ENCODE measurements at places on chromosomes 11 and 22.

DNA sequence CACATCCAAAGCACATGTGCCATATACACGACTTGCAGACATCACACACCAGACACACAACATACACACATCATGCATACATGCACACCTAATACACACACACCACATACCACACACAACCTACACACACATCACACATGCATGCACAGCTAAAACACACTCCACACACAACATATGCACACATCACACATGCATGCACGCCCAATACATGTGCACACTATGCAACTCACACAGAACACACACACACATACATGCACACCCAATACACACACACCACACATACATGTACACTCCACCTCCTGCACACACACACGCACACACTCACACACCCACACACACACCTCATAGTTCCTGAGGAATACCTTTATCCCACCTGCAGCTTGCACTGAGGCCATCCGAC lies 436.0 kb downstream of the MIAT start:
- DNase-seq = no peak

DNA sequence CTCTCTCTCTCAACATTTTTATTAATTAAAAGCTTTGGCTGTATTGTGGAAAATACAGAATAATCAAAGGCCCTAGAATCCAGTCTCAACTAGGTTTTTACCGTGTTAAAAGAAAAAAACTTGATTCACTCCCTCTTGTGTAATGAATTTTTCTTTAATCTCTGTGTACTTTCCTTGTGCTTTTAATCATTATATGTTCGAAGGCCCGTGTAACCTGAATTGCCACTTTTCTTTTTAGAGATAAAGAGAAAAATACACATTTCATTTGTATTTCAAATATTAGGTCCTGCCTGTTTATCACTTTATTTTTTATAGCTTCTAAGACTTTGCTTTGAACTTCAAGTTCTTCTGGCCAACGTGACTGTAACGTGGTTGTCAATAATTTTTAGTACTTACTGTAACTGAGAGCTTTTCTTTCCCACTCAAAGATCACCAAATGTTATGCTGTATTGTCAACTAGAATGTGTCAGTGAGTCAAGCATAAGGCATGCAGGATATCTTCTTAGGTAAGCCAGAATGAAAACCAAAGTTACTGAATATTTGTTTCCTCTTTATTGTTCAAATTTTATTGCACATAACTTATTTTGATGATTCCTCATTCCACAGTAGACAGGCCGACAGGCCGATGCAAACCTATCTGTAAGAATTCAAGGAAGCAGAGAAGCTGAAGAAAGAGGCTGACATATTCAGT lies 23.3 kb upstream of the FAR1 start:
- no peak for DNase-seq

GRCh38 chr11:86718521-86718920 lies 46.1 kb upstream of the ME3 start:
- no peak for DNase-seq

DNA sequence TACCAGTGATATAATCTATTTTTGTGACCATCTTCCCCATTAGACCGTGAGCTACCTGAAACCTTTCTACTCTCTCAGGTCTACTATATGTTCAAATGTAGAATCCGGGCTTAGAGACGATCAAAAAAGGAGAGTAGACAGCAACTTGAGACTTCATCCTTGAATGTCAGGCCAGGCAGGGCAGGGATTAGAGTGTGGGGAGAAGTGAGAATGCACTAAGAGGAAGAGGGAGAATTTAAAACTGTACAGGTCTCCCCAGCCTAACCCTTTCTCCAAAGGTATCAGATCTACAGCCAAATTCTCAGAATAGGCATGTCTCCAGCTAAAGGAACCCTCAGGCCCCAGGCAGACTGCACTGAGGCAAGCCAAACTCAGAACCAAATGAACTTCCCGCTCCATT lies 935 bp downstream of the LAMTOR1 start:
- DNase-seq = no peak

DNA sequence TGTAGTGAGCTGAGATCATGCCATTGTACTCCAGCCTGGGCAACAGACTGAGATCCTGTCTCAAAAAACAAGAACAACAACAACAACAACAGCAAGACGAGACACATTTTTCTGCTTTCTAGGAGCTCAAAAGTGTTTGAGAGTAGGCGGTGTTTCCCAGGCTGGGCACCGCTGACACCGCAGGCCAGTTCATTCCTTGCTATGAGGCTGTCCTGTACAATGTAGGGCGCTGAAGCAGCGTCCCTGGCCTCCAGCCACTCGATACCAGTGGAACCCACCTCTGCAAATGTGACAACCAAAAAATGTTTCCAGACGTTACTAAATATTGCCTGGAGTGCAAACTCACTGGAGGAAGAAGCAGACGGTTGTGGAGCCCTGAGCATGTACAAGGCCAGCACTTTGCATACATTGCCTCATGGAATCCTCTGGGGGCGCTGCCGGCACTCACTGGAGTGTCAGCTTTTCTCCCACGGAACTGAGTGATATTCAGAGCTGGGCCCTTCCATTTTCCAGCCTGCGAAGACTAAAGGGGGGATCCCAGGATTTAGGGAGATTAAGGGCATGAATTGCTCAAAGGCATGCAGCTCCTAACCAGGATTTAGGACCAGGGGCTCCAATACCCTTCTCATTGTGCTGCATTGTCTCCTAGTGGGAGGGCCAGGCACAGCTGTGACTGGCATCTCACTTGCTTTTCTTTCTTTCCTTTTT lies 5.8 kb upstream of the MIEF1 start:
- DNase-seq = no peak

GRCh38 chr11:5992150-5992549 lies 5.4 kb upstream of the OR52L1 start:
- no peak for DNase-seq

- DNase-seq = no peak
Measured at GRCh38 chr22:29690476-29690875, 29.3 kb upstream of the CABP7 start.

DNA sequence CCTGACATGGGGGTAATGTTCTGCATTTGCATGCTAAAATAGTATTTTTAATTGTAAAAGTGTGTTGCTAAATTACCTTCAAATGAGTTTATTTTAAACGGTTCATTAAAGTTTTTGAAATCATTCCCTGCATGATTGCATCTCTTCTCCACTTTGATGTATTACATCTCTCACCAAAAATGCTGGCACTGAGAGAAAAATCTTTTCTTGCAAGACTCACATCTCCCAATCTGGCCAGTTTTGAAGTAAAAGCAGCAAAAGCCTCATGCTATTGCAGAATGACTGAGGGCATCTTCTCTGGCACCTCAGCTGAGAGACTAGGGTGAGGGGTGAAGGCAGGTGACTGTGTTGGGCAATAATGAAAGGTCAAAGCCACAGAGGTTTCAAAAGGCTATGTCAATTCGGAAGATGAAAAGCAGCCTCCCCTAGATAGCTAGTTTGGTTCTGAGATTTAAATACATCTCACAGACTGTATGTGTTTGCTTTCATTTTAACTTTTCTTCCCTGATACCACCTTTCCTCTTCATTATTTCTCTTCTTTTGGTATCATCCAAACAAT lies 292.2 kb upstream of the RAG2 start:
- DNase-seq = no peak

- DNase-seq = no peak
Measured at GRCh38 chr22:22903355-22903777, 15.8 kb downstream of the IGLL5 start.

DNA sequence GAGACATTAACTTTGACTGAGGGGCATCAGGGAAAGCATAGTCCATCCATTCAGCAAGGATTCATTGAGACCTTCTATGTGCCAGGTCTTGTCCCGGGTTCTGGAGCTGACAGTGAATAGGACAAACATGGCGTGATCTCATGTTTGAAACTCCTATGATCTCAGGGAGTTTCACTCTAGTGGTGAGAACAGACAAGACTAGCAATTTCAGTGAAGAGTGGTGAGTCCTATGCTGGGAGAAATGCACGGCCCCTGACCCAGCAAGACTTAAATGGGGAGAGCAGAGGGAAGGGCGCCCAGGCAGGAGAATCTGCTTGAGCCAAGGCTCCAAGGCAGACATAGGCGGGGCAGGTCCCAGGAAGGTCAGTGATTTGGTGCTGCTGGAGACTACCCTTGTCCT lies 155.7 kb downstream of the CEP164 start:
- DNase-seq = no peak
